Foreskin keratinocyte (primary cell): ENCODE measurements at places on chromosomes 1 and 21. TPM values are rescaled to one million over a fixed set of nuclear protein-coding genes. Genes with fewer than 3 reads are reported as not detected.

DNA sequence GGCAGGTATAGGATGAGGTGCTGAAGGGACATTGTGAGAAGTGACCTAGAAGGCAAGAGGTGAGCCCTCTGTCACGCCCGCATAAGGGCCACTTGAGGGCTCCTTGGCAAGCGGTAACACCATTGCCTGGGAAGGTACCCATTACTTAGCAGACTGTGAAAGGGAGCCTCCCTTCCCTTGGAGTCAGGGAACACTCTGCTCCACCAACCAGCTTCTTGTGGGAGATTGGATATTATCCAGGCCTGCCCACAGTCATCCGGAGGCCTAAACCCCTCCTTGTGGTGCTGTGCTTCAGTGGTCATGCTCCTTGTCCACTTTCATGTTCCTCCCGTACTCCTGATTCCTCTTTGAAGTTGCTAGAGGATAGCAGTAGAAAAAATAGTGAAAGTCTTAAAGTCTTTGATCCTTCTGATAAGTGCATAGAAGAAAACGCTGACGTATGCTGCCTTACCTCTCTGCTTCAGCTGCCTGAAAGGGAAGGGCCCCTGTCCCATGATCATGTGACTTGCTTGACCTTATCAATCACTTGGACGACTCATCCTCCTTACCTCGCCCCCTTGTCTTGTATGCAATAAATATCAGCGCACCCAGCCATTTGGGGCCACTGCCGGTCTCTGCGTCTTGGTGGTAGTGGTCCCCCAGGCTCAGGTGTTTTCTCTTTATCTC lies 16.0 kb downstream of the RBBP4 start:
- DNase-seq: no peak

DNA sequence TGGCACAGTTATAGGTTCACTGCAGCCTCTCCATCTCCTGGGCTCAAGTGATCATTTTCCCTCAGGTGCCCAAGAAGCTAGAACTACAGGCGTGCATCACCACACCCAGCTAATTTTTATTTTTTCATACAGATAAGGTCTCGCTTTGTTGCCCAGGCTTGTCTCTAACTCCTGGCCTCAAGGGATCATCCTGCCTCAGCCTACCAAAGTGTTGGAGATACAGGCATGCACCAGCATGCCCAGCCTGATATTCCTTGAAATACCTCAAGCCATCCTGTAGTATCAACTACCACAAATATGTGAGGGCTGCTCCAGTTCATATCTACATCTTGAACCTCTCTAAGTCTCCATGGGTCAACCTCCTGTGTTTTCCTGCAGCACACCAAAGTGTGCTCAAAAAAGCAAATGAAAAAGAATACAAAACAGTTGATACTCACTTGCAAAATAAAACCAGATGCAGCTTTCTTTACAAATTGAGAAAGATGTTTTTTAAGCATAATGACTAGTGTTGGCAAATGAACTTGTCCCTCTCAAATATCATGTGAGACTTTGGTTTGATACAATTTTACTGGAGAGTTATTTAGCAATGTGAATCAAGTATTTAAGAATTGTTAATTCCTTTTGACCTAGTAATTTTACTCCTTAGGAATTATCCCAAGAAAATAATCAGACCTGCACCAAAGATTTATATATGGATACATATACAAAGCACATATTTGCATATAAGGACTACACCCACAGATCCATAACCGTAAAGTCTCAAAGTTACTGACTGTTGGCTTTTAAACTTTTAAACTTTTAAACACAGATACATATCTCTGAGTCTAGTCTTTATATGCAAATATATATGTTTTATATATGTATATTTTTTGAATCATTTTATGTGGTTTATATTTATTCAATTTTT lies 197.7 kb downstream of the NRIP1 start:
- DNase-seq: peak; percentile 80

DNA sequence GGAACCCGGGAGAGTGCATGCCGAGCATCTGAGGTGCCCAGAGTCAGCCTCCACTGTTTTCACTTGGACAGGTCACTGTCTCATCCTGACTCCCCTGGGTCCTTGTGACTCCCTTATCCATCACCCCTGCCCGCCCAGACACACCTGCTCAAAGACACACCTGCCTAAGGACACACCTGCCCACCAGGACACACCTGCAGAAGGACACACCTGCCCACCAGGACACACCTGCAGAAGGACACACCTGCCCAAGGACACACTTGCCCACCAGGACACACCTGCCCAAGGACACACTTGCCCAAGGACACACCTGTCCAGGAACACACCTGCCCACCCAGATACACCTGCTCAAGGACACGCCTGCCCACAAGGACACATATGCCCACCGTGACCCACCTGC lies 70.8 kb upstream of the ARHGEF16 start:
- DNase-seq: no peak

The TTC22 gene
- 4.6 and 5.9 TPM in 2 replicates for total RNA-seq

DNA sequence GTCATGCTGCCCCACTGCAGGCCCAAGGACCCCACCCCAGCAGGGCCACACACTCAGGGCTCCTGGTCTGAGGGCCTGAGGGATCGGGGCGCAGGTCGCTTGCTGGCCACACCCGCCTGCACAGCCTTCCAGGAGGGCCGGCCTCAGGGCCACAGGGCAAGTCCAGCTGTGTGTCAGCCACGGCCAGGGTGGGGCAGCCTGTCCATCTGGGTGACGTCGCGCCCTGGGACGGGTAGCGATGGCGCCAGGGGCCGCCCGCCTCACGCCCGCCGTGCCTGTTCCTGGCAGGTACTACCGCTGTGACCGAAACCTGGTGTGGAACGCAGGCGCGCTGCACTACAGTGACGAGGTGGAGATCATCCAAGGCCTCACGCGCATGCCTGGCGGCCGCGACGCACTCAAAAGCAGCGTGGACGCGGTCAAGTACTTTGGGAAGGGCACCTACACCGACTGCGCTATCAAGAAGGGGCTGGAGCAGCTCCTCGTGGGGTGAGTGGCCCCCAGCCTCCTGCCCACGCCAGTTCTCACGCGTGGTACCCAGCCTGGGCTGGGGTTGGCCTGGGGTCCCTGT lies 2.5 kb downstream of the COL6A1 start:
- DNase-seq: no peak

DNA sequence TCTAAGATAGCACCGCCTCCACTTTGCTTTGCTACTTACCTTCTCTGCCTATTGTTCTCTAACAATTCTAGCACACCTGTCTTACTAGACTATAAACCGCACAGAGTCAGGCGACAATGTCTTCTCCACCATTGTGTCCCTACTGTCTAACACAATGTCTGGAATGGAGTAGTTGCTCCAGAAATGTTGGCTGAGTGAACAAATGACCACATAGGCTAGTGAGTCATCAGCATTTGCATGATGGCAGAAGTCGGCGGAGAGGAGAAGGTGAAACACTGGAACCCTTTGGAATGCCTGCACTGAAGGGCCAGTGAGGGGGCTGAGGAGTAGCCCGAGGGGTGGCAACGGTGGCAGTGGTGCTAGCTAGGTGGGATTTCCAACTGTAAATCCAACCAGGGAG lies 14.0 kb upstream of the PABPC4 start:
- DNase-seq: peak; percentile 32

GRCh38 chr1:10106756-10107475 lies 74.2 kb downstream of the UBE4B start:
- peak; percentile 54 for DNase-seq

DNA sequence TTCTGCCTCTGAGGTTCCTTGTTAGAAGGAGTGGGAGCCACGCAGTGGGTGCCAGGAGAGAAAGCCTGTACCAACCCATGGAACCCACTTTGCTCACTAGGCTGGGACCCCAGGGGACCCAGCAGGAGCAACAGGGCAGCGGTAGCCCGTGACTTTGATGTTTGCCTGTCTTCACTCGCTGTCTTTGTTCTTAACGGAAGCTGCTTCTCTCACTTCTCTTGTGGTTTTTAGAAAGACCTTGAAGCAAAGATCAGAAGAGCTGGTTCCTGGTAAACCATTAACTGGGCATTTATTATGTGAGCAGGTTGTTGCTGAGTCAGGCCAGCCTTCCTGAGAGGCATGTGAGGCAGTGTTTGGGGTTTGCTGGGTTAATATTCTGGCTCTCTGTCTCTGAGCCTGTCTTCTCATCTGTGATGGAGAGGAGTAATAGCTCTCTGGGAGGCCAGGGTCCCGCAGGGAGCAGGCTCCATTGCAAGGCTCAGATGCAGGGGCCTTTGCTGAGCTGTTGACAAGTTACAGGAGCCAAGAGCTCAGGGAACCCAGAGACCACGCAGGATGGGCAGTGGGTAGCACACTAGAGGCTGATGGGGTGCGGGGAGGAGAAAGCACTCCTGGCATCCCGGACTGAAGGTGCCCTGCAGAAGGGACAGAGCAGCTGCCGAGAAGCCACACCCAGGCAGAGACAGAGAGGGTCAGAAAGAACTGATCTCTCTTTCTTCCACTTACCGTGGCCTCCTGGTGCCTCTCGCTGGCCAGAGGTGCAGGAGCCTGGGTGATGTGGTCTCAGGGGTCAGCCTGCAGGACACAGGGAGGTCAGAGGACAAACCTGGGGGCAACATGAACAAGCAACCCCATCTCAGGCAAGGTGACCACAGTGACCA lies 367.5 kb upstream of the C1orf174 start:
- no peak for DNase-seq

The ECM1 gene
- total RNA-seq: 59.5 and 73.1 TPM in 2 replicates

DNA sequence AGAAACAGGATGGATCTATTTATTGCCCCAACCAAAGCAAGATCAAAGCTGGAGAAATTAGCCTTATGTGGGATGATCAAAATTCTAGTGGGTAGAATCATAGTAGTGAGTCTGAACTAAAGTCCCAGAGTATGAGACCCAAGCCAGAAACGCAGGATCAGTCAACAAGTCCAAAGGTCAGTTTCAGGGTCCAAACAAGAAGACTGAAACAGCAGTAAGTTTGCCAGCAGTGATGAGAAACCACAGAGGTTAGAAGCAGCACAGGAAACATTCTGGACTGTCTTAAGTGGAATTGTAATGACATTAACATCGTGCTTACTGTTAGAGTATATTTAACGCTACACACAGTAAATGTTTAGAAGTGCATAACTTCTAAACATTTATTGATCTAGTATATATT lies 251.0 kb downstream of the LRRIQ3 start:
- DNase-seq: no peak

- peak; percentile 53 for DNase-seq
Measured at GRCh38 chr1:59761443-59761842, 53.3 kb upstream of the HOOK1 start.

GRCh38 chr1:5885471-5886139 lies 106.6 kb downstream of the NPHP4 start:
- no peak for DNase-seq

DNA sequence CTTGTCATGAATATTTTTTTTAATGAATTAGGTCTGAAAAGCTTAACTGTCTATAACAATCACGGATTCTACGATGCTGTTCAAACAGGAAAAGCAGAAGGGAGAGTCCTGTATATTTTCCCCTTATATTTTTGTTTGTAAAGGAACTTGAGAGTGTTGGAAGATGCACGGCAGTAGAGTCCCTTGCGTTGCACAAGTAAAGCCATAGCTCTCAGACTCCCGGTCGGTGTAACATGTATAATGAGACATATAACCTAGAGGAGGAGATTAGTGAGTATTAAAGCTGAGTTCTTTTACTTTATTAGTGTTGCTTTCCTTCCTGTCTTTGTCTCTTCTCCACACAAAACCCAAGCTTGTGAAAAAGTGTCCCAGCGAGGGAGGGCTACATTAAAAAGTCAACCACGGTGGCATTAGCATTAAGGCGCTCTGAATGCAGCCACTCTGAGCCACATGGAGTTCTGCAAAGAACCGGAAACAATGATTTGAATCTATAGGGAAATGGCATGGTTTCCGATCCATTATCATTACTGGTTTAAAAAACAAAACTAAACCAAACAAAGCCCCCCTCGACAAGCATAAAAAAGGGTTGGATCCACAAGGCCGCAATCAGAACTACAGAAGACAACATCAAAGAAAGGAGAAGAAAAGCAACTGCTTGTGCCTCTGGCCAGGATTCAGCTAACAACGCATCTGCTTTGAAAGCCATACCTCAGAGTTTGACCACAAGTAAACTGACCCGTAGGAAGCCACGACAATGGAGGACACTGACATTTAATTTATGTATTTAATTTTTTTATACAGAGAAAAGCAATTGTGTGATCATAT lies 356.8 kb downstream of the LMO4 start:
- no peak for DNase-seq

DNA sequence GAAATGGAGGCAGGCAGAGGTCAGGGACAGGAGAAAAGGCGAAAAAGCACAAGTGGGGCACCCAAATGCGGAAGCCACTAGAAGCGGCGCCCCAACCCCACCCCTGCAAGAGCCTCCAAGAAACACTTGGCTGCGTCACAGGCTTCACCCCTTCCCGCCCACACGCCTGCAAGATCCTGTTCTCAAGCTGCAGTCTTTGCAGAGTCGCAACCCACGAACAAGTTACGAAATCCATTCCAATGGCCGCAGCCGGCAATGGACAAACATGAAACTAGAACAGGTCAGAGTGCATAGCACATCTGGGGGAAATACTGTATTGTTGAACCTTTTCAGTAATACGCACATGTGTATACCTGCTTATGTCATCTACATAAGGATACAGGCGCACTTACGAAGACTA lies 103.6 kb downstream of the PSMG1 start:
- DNase-seq: no peak

The NOS1AP gene
- 0.27 and 0.32 TPM in 2 replicates for total RNA-seq

The LCE2C gene
- total RNA-seq: 0.34 TPM in 1 of 2 replicates, not detected in the other
